ENCODE measurements at places on chromosomes 1 and 21.

GRCh38 chr1:200895801-200896530 lies 1.3 kb downstream of the INAVA start:
- DNase-seq, result no peak

GRCh38 chr1:60978421-60979357 lies 103.7 kb upstream of the NFIA start:
- no peak for DNase-seq

DNA sequence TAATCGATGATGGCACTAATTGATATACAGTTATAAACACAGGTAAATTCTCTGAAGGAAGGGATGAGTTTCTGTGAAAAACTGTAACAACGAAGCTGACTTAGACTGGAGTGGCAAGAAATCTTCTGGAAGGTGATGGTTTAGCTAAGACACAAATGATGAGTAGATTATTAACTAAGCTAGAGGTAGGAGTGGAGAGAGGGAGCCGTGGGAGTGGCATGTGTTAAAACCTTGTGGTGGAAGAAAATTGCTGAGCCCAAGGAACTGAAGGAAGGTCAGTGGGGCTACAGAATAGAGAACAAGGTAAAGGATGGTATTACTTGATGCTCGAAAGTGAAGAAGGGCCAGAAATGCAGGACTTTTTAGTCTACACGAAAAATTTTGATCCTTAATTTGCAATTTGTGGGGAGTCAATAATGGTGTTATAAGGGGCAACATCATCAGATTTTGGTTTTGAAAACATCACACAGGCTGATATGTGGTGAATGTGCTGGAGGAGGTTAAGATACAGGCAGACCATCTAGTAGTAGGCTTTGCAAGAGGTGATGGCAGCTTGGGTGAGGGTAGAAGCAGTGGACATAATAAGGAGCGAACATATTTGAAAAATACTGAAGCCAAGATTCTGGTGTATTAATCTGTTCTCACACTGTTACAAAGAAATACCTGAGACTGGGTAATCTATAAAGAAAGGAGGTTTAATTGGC lies 93.8 kb downstream of the S1PR1 start:
- no peak for DNase-seq

DNA sequence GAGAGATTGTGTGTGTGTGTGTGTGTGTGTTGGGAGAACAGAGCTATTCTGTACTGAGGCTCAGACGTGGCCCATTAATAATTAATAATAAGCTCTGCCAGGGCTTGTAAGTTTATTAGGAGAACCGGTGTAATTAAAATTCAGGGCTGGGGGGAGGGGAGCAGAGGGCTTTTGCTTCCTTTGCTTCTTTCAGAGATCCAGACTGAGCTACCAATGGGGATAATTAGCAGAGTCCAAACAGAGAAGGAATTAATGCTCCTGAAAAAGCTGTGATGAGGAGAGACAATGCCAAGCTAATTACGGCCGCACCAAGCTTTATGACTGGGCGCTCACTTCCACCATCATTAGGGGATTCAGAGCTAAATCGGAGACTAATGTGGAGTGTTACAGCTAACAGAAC lies 4.5 kb downstream of the SYT6 start:
- no peak for DNase-seq

DNA sequence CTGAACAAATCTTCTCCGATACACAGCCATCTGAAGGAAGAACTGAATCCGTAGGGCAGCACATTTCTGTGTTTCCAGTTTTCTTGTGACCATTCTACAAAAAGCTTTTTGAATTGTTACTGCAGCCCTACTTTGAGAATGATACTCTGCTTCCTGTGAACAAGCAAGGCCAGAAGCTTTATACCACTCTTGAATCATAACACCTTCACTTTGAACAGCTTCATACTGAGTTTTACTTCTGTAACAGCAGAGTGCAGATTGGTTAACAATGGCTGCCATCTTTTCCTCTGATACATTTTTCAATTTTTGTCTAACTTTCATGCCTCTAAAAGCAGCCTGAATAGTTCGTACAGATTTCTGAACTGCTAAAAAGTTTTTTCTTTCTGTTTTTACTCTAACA lies 33.6 kb upstream of the F13B start:
- DNase-seq, result no peak

DNA sequence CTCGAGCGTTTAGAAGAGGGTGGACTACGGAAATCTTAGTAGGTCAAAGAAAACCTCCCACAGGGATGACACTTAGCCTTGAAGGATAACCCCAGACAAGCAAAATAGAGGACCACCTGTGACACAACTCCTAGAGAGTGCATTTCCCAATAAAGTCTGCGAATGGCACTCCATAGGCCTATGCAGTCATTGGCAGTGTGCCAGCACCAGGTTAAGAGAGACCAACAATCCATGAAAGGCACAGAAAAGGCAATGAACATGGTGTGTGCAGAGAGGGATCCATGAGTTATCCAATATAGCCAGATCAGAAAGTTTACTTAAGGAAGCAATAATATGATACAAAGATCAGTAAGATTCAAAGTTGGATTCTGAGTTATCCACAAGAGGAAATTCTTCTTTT lies 45.2 kb upstream of the FMO2 start:
- no peak for DNase-seq

GRCh38 chr1:46449223-46450159 lies 40.1 kb upstream of the DMBX1 start:
- DNase-seq, result no peak

DNA sequence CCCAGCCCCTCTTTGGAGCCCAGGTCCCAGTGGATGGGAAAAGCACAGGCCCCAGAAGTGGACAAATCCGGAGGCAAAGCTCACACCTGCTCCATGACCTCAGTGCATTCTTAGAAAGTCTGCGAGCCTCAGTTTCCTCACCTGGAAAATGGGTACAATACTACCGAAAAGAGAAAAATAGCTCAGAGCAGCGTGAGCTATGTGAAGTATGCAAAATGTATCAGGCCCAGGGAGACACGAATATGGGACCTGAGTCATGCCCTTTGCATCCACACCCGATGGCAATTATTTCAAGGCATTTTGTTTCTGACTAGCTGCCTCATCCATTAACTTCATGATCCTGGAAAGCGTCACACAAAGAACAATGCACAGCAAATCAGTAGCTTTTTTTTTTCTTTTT lies 9.2 kb downstream of the ALDH4A1 start:
- DNase-seq, result no peak

DNA sequence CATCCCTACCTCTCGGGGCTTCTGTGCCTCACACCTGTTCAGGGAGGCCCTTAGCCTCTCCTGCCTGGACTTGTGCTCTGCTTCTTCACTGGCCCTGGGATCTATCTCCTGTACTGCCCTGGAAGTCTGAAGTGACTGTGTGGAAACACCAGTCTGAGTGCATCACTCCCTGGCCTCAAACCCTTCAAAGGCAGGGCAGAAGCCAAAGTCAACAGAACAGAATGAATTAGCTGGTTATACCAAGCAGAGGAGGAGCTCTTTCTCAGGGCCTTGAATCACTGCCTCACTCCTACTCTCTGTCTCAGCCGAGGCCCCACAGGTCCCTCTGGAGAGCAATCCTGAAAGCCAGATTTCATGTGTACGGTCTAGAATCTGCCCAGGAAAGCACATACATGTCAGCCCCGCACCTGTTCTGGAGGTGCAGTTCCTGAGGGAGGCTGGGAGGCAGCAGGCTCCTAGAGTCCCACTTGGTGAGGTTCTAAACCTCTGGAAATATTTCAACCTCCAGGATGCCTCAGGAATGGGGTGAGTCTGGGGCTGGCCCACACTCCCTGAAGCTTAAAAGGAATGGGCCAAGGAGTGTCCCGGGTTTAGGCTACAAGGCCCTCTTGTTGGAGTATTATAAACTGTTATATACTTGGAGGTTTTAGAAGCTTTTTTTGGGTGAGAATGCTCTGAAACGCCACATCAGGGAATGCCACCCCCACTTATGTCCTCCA lies 98.3 kb downstream of the ABCA4 start:
- no peak for DNase-seq

- no peak for DNase-seq
These were observed 86.2 kb downstream of the CLIC6 start for GRCh38 chr21:34754690-34755647.

GRCh38 chr1:26690576-26691031 lies 5.2 kb upstream of the ARID1A start:
- no peak for DNase-seq

DNA sequence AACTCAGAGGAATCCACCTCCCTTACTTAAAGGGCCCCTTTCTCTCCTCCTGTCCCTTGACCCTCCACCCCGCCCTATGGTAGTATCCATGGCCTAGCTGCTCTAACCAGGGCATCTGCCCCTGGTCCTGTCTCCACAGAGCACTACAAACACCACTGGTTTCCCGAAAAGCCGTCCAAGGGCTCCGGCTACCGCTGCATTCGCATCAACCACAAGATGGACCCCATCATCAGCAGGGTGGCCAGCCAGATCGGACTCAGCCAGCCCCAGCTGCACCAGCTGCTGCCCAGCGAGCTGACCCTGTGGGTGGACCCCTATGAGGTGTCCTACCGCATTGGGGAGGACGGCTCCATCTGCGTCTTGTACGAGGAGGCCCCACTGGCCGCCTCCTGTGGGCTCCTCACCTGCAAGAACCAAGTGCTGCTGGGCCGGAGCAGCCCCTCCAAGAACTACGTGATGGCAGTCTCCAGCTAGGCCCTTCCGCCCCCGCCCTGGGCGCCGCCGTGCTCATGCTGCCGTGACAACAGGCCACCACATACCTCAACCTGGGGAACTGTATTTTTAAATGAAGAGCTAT lies 1.7 kb downstream of the BTG2 start:
- DNase-seq, result no peak

- no peak for DNase-seq
These were observed 160.4 kb upstream of the AJAP1 start for GRCh38 chr1:4494027-4494426.

DNA sequence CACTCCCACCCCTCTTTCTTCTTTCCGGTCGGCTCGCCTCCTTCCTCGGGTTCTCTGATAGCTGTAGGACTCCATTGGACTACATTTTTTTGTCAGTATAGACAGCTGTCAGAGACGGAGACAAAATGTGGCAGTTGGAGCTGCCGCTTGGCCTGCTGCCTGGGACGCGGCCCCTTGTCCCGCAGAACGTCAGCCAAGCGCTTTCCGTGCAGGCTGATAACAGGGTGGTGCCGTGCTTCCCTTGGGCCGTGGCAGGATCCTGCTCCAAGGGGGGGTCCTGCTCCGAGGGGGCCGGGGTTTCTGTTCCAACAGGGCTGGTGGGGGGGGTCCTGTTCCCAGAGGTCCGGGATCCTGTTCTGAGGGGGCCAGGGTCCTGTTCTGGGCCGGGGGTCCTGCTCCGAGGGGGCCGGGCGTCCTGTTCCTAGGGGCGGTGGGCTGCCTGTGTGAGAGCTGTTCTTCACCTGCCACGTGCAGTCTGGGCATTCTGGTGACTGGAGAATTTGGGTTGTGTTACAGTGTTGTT lies 4.9 kb downstream of the SKI start:
- DNase-seq, result no peak

- no peak for DNase-seq
These were observed 12.4 kb downstream of the LMNA start for GRCh38 chr1:156126630-156127534.

GRCh38 chr1:221100611-221101010 lies 221.4 kb downstream of the HLX start:
- DNase-seq, result no peak

GRCh38 chr1:160716013-160716412 lies 4.4 kb upstream of the CD48 start:
- no peak for DNase-seq

DNA sequence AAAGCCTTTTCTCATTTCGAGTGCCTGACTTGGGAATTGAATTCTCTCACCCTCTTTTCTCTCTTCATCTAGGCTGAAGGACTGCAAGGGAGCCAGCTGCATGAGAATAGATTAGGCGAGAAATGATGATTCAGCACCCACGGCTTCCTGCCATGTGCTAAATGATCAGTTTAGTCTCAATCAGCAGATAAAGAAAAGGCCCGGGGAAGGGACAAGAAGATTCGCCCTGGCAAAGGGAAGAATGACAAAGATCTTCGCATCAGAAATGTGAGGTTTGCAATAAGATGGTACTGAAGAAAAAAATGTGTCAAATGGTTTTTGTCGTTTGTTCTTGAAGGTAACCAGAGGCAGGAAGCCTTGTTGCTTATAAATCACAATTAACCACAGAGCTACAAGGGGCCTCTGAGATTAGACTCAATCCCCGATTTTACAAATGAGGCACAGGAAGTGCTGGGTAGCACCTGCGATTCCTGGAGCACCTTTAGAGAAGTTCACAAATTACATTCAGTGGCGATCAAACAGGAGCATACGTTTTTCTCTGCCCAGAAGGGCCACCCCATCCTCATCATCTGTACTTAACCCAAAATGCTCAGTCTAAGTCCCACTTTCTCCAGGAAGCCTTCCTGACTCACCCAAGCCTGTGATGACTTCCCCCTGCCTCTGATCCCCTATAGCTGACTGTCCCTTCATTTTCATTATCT lies 183.4 kb downstream of the ZNF281 start:
- DNase-seq, result no peak

- no peak for DNase-seq
These were observed 19.9 kb upstream of the SERPINC1 start for GRCh38 chr1:173937062-173937461.

DNA sequence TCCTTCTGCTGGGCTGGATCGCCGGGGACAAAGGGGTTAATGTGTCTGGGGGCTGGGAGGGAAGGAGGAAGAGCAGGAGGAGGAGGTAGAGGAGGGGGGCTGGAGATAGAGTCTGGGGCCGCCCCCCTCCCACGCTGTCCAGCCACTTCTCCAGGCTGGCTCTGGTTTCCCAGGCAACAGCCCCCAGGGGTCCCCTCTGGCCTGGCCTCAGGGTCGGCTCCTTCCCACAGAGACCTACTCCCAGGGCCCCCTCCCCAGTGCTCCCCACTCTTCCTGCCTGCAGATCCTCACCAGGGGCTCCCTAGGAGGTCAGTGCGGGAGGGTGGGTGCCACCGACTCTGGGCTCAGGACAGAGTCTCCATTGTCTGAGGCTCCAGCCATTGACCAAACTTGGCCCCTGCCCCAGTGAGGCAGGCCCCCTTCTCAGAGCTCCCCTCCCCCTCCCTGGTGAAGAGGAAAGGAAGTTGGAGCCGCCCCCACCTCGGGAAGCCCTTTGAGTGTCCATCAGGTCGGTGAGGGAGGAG lies 34.1 kb downstream of the ARHGEF10L start:
- DNase-seq, result no peak

DNA sequence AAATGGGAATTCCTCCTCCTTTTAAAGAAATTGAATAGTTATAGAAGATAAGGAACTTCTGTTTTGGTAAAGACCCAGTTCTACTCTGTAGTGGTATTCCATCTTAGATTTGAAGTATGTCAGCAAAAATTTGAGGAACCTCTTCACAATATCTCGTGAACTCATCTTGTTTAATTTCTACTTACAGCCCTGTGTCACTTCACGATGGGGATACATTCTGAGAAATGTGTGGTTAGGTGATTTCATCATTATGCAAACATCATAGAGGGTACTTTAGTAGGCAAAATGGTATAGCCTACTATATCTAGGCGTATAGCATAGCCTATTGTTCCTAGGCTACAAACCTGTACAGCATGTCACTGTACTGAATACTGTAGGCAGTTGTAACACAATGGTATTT lies 36.0 kb downstream of the ALG6 start:
- DNase-seq, result no peak

- DNase-seq, result peak; percentile 87
These were observed at the start of gene ZNF697 for GRCh38 chr1:119647734-119648619. ZNF697 (minus strand) TSS chr1:119648266; CDS start chr1:119626100, 22,166 bp downstream.

GRCh38 chr1:26970810-26971209 lies 10.5 kb upstream of the KDF1 start:
- peak; percentile 11 for DNase-seq

Measured in DMS 273 treated with DMSO at 0.1 percent for 48 hours (cell line).